Neural progenitor cell (in vitro differentiated cells): ENCODE measurements at places on chromosomes 13 and 19.
A peak's percentile ranks its signal among the peaks of the same experiment; 100 is the strongest.

DNA sequence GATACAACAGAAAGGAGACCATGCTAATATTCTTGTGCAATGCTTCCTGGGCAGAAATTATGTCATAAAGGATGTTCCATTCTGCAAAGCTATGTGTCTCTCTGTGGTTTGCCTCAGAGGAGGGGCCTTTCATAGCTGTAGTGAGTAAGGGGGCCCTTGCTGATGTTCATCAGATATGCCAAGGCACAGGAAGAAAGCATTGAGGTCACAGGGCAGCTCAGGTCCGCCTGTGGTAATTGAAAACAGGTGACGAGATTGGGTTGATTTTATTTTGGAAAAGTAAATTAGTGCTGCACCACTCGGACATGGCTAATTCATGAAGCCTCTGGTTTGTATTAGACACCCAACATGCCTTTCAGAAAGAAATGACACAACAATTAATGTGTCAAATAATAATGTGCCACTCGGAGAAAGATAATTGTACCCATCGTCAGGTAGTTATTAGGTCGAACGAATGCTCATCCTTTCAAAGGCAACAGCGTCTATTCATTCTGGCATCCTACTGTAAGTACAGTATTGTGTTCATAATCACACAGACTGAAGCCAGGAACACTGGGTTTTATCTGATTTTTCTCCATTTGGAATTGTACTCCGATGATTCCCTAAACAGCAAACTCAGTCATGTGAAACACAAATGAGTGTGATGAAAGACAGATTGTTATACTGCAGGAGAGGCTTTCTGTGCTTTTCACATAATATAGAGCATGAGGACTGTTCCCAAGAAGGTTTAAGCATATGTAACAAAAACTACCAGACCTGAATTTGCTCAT, 421.6 kb upstream of the KLF12 start:
- no peak for DNase-seq

- no peak for DNase-seq
Observed at GRCh38 chr13:97425590-97425989, 8.4 kb upstream of the RAP2A start.

DNA sequence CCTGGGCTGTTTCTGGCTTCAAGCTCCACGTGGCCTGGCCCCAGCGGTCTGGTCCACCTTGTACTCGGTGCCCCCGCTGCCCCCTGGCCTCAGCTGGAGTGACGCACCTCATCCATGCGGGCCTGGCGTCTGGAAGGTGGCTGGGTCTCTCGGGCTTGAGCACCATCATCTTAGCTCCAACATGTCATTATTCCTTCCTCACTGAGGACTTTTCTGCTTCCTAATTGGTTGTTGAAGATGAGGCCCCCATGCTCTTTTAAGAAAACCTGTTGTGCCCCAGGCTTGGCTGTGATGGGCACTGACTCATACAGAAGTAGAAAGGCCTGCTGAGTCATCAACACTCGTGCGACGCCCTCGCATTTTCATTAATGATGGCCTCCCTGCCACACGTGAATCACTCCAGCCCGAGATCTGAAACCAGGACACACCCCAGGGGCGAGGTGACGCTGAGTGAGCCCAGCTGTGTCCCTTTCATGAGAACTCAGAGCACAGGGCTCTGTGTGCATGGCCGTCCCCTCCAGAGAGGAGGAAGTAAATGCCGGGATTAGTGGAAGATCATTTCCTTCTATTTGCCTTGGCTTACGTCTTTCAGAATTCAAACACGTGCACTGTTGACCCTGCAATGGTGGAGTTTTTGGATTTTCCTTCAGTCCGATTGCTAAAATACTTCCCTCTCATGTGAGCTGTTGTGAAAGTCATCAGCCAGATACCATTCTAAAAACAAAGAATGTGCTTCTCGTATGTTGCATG, 14.0 kb upstream of the GJA3 start:
- no peak for DNase-seq

GRCh38 chr19:35641515-35642151, at the start of gene ETV2:
TSS of gene ETV2 (plus strand) at chr19:35641745. CDS start at chr19:35642461, 716 bp downstream.
- peak; percentile 61 for DNase-seq

- no peak for DNase-seq
Observed at GRCh38 chr13:75879656-75880055, 243.5 kb downstream of the LMO7 start.

DNA sequence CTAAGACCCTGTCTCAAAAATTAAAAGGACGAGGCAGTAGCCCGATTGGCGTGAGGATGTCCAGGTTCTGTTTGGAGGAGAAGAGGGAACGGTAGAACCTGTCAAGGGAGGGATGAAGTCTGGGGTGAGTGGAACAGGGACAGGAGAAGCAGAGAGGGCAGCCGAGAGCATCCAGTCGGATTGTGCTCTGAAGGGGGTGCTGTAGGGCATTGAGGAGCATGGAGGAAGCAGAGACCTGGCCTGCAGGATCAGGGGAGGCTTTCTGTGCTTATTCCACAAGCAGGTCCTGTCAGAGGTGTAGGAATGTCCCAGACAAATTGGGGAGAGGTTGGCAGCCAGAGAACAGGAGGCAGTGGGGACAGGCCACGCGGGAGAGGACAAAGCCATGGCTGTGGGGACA, 14.1 kb downstream of the AP2A1 start:
- DNase-seq = no peak

DNA sequence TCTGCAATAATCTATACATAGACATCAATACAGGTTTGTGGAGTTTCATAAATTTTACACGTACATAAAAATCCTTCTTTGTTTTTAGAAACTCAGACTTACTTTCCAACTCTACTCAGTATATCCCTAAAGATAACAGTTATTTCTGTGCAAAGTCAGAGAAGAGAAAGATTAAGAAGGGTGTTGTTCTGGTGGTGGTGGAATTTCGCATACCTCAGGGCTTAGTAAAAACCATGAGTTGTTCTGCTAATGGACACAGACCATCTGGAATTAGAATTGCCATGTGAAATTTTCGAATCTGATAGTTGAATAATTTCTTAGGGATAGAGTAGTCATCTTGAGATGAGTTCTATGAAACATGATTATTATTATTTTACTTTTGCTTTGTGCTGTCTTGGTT, 102.7 kb downstream of the ZAR1L start:
- no peak for DNase-seq

- no peak for DNase-seq
Observed at GRCh38 chr19:33704271-33704670, 82.5 kb downstream of the CHST8 start.

- no peak for DNase-seq
Observed at GRCh38 chr13:46289260-46289955, 77.7 kb downstream of the LRRC63 start.

DNA sequence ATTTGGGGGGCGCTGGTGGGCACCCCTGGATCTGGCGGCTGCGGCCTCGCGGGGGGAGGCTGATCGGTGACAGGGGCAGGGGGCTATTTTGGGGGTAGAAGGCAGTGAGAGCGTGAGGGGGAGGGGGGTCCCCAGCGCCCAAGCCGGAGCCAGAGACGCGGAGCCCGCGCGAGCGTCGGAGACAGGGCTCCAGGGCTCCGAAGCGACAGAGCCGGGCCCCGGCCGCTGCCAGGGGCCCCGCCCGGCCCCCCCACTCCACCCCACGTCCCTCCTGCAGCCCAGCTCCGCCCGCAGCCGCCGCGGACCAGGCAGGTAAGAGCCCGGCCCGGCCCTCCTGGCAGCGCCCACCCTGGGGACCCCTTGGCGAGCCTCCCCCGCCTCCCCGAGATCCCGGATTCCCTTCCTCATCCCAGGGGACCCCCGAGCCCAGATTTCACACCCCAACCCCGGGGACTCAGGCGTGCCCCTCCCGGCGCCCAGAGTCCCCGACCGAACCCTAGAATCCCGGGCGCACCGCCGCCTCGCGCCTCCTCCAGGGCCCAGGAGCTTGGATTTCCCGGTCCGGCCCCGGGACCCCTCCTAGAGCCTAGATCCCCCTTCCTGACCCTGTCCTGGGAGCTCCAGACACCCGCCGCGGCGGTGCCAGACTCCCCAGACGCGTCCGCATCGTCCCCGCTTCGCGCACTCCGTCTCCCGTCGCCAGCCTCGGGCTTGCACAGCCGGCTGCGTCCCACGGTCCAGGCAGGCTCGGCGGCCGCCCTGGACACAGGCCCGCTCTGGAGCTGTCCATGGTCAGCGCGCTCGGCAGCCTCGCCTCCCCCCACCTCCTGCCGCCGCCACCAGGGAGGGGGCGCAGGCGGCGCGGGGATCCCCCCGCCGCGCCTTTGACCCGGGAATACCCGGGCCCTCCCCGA, at the start of gene PPFIA3:
PPFIA3 (plus strand) TSS at position 134 of the 914 bp plus-strand sequence. CDS start 8,330 bp downstream, outside the sequence.
- DNase-seq = peak; percentile 93

- no peak for DNase-seq
Observed at GRCh38 chr13:111384441-111385182, 64.2 kb downstream of the TEX29 start.

- no peak for DNase-seq
Observed at GRCh38 chr19:10640361-10640760, 13.8 kb upstream of the ILF3 start.

GRCh38 chr19:16456652-16457194, 15.0 kb downstream of the EPS15L1 start:
- DNase-seq = no peak

GRCh38 chr19:3013263-3013725, 15.8 kb downstream of the TLE2 start:
- DNase-seq = no peak

DNA sequence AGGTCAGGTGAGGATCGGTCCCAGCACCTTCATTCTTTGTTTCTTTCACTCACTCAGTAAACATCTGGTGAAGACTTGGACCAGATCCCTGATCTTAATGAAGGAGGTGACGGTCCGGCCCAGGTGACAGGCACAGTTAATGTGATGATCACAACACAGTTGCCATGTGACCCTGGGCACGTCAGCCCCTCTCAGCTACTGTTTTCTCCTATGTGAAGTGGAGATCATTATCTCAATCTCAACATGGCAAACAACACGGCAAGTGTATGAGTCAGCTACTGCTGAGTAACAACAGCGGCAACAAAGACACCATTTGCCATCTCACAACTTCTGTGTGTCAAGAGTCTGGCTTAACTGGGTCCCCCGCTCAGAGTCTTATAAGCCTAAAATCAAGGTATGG, 74.6 kb downstream of the GNG7 start:
- DNase-seq = no peak

DNA sequence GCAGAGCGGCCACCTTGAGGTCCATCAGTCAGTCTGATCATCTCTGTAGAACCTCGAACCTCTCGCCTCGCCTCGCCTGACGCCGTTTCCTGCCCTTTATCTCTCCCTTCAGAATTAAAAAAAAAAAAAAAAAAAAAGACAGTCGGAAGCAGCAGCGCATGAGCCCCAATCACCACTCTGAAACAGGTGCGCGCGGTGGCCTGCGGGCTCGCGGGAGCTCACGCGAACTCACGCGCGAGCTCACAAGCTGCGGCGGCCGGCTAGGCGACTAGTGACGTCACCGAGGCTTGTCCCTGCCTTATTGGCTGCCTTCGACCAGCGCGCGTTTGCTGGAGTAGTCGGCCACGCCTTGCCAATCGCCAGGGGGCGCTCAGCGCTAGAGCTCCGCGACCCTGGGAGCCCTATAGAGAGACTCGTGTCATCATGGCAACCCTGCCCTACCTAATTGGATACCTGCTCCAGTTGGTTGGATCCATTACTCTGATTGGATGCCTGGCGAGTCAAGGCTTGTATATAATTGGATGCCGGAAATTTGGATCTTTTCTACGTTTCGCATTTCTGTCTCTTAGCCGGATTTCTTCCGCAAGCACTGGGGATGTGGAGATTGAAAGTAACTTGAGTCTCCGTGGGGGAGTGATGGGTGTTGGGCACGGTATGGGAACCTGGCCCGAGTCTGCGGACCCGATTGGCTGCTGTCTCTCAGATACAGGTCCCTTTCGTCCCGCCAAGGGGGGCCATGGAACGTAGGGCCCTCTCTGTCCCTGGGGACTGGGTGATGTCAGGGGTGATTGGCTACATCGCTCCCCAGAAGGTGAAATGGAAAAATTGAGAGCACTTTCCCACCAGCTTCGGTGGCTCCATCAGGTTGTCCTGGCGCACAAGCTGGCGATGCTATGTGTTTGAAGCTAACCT, 31.6 kb downstream of the SYT3 start:
- DNase-seq = peak; percentile 97

GRCh38 chr19:46374536-46375475, 27.9 kb downstream of the PPP5C start:
- no peak for DNase-seq

DNA sequence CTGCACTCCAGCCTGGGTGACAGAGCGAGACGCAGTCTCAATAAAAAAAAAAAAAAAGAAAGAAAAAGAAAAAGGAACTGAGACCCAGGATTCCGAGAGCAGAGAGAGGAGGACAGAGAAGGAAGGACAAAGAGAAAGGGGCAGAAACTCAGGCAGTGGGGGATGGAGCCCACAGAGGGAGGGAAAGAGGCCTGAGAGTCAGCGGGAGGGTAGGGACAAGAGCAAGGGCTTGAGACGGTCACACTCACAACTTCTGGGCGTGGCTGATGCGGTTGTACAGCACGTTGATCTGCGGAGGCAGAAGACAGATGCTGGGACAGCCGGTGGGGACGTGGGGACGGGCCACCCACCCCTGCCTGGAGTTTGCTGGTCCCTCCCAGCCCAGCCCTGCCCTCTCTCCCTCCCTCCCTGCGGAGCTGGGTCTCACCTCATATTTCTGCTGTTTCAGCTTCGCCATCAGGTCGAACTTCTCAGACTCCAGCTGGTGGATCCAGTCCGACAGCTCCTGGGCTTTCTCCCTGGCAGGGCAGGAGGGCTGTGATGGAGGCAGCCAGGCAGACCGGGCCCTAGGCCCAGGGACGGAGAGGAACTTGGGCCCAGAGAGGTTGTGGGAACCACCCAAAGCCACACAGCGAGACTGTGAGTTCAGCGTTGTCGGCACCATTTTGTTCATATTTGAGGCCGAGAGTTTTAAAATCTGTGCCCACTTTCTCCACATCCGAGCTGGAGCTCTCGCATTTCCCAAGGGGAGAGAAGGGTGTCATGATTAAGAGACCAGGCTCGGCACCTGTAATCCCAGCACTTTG, 15.2 kb downstream of the TNNT1 start:
- DNase-seq = no peak

GRCh38 chr19:51607920-51608562, 22.2 kb downstream of the SIGLEC5 start:
- peak; percentile 82 for DNase-seq

DNA sequence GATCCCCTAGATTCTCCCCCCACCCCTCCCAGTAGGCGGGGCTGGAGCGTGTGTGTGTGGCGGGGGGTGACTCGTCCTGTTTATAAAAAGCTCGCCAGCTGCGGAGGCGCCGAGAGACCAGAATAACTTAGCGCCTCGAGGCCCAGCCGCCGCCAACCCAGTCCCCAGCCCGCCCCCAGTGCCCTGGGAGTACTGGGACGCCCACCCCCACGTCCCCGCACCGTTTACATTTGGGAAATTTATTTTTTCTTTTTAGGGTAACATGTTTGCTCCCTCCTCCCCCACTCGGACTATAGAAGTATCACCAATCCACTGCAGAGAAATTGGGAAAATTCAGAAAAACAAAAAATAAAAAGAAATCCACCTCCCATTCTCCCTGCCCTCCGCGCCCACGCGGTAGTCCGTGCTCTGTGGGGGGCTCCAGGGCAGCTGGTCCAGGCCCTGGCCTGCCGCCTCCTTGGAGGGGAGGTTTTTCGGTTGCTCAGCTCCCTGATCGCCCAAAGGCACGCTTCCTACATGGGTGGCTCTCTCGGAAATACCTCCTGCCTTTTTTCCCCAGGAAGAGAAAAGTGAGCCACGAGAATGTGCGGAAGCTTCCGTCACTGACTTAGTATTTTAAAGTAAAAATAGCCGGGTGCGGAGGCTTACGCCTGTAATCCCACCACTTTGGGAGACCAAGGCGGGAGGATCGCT, 1.5 kb upstream of the RAB3A start:
- peak; percentile 77 for DNase-seq
